ENCODE measurements at places on chromosomes 4 and X.

GRCh38 chr4:55838356-55838755 lies 15.1 kb upstream of the EXOC1 start:
- DNase-seq, result no peak

GRCh38 chr4:110371016-110371770 lies 104.8 kb upstream of the ENPEP start:
- no peak for DNase-seq

DNA sequence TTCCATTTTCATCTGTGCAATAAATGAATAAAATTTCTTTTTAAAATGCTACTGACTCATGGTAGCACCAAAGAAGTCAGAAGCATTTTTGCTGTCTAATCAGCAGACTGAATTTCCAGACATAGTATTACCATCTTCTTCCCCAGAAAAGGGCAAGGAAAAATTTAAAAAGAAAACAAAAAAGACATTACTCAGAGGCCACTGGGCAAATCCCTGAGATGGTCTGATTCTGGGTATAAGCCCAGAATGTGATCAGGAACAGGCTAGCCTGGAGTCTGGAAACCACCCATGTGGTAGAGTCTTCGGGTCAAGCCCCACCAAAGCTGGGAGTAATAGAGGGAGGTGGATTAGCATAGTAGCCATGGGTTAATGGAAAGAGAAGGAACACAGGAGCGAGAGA lies 342.8 kb downstream of the FBXW7 start:
- DNase-seq, result no peak

DNA sequence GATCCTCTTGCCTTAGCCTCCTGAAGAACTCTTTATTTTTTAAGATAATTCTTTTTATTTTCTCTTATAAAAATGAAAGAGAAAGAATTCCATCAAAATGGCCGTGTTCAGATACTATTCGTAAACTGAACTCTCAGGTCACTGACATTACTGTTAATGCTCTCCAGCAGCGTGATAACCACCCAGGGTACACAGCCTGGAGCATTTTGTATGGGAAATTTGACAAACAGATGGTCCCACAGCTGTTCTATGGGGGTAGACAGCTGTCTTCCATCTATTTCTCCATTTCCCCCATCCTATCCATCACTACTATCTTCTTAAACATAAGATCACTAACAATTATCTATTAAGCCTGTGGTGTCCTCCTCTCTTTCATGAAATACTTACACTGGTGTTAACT lies 47.8 kb downstream of the SYNPO2 start:
- no peak for DNase-seq

GRCh38 chrX:68175562-68175961 lies 257.7 kb downstream of the OPHN1 start:
- DNase-seq, result peak; percentile 58

DNA sequence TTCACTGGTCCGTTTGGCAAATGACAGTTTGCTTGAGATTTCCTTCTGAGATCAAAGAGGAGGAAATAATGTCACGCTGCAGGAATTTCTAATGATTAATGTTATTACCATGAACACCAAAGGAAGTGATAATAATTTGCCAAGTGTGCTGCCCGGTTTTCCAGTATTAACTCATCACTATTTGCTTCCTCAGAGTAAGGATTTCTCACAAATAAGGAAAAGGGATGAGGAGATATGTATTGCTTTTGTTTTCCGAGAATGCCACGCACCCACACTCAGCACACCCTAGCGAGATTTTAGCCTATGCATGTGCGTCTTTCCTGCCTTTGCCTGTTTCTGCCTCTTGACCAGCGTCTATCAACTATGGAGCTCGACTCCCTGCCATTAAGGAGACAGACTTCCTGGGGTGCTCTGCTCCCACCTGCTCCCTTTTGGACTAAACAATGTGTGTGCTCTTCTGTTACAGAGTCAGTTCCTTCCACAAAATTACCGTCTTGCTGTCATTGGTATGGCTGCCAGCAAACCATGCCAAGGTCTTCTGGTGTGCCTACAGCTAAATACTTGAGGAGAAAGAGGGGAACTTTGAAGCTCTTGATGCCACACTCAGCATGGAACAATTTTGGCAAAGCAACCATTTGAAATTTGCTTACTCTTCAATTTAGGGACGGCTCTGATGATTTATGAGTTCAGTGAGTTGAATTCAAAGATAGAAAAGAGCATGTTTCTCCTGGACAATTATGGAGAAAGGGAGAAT lies 393.1 kb upstream of the ZFP42 start:
- peak; percentile 60 for DNase-seq

DNA sequence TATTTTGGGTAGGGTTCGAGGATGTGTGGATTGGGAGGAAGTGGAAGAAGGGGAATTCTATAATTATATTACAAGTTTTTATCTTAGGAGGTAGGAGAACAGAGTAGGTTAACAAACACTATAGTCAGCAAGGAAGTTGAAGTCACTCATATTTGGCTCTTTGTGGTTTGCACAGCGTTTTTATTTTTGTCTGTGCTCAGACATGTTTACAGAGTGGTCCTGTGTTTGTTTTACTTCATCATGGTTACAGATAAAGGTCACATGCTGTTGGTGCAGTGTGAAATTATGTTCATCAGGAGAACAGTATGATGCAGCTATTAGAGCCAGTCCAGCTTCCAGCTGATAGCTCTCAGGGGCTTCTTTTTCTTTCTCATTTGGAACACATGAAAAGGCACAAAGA lies 299.9 kb upstream of the SFRP2 start:
- DNase-seq, result no peak

- no peak for DNase-seq
Observed at GRCh38 chrX:109190542-109190941, 291.3 kb downstream of the GUCY2F start.

DNA sequence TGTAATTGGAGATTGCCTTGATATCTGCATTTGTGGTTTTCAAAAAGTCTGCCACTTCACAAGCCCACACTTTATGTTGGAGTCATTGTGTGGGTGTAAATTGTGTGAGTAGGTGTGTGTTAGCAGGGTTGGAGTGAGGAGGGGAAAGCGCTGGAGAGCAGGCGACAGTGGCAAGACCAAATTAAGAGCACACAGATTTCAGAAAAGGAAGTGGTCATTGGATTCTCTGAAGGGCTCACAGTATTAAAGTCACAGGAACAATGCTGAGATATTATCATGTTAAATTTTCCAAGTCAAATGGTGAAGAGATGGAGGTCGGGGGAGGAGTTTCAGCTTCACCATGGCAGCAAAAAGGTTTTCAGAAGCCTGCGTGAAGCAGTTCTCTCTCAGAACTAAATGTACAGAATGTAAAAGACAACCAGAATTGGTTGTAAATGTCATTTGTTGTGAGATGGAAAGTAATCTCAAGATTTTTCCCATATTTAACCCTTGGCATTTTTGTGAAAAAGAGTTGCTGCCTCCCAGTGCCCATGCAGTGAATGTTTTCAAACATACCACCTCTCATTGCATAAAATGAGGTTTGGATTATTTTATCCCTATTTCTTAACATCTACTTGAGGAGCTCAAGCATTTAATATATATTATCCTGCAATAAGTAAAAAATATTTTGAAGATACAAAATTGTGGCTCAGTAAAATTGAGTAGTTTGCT lies 265.9 kb downstream of the ZNF674 start:
- no peak for DNase-seq

DNA sequence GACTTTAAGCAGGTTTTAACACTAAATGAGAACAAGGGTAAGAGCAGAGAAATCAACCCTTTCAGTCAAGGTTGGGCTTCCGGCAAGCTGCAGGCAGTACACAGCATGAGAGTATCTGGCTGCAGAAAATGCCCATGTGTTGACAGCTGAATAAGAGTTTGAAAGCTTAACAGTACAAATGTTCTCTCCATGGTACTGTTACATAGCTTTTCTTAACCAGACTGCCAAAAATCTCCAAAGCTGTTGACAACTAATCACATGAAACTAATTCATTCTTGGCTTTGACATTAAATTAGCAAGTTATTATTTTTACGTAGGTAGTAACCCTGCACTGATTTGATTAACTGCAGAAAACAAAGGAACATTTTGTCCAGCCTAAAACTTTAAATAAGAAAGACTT lies 153.5 kb downstream of the SLC10A7 start:
- DNase-seq, result peak; percentile 70
